Smooth muscle cell of bladder (primary cell): ENCODE measurements at places on chromosomes 12 and 14. TPM values are rescaled to one million over a fixed set of nuclear protein-coding genes. Genes with fewer than 3 reads are reported as not detected.

Gene DPPA3
- not detected in 2 replicates for total RNA-seq

Gene LHX5
- total RNA-seq: not detected in 2 replicates

Gene POTEM
- total RNA-seq: not detected in 2 replicates

Gene CMKLR1
- 0.09 and 0.14 TPM in 2 replicates for total RNA-seq

Gene SRRM4
- under 0.01 TPM in 2 replicates for total RNA-seq
